ENCODE measurements at places on chromosomes 11 and 22. TPM values are rescaled to one million over a fixed set of nuclear protein-coding genes. Genes with fewer than 3 reads are reported as not detected.

DNA sequence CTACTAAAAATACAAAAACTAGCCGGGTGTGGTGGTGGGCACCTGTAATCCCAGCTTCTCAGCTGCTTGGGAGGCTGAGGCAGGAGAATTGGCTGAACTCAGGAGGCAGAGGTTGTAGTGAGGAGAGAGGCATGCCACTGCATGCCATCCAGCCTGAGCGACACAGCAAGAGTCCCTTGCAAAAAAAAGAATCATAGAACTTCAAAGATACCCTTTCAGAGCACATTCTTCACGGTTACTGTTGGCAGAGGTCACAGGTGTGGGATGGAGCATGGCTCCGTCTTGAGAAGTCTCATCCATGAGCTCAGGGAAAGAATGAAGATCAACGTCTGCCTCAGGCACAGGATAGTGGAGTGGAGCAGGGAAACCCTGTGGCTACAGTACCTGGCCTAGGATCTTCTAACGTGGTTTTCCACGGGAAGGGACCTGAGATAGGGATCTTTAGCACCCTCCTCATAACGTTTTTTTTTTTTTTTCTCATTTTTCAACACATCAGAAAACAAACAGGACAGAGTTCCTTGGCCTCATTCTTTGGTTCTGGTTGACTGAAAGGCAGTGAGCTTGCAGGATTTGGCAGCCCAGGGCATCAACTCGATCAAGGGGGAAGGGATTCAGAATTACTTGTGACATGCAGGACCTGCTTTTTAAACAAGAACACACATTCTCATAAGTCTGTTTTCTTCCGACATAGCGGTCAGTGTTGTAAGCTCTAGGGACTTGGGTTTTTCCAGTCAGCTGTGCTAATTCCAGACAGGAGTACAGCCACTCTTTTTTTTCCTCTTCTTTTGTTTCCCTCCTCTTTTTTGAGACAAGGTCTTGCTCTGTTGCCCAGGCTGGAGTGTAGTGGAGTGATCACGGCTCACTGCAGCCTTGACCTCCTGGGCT is 22.8 kb downstream of the F2 start:
- DNase-seq = no peak

DNA sequence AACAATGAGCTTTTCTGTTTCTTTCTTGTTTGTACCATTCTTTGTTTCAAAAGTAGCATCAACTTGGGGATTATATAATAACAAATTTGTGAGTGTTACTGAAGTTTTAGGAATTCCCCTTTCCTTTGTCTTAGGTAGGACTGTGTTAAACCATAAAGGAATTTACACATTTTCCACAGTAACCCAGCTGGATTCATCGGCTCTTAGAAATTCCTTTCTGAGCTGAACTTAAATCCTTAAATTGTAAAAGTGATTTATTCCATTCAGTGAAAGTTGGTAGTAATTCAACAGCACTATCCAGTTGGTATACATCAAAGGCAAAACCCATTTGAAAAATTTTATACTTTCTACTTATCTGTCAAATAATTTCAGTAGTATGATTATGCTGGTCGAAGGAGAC is 11.8 kb downstream of the EMSY start:
- no peak for DNase-seq

KRTAP5-10 gene
- total RNA-seq = not detected

- DNase-seq = no peak
Observed at GRCh38 chr11:60561254-60561653, 46.1 kb downstream of the MS4A13 start.

DNA sequence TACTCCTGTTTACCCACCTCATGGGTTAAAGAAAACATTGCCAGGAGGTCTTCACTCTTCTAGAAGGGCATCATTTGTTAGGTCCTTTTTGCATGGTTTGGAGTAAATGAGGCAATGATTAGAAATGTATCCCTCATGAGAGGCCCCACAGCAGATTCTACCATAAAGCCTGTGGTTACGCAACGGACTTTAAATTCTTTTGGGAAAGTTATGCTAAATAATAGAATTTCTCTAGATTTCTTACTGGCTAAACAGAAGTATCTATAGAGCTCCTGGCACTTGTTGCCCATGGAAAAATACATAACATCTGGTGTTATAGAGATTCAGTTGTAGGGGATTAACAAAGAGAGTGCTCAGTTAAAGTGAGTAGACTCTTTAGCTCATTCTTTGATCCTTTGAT is 15.1 kb upstream of the ATXN10 start:
- no peak for DNase-seq

DNA sequence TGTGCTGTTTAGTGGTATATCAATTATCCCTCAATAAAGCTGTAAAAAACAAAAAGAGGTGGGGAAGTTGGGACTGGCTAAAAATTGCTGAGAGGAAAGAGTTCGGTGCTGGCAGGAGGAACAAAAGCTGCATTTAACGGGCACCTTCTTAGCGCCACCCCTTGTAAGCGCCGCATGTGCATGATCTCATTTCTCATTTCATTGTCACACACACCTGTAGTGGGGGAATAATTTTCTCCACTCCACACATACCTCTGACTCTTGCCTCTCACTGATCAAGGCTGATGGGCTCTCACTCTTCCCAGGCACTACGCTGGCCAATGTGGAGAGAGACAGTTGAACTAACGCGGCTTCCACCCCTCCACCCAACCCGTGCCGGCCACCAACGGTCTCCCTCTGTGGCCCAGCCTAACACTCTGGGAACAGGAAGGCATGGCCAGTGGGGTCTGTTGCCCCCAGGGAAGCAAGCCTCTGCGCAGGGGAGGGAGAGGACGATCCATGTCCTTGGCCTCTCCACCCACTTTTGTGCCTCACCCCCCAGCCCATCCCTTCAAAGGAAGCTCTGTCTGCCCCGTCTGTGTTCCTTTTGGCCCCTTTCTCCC is 186.7 kb upstream of the SYT13 start:
- no peak for DNase-seq

- peak; percentile 44 for DNase-seq
Observed at GRCh38 chr11:132158091-132158490, 787.7 kb downstream of the NTM start.

DNA sequence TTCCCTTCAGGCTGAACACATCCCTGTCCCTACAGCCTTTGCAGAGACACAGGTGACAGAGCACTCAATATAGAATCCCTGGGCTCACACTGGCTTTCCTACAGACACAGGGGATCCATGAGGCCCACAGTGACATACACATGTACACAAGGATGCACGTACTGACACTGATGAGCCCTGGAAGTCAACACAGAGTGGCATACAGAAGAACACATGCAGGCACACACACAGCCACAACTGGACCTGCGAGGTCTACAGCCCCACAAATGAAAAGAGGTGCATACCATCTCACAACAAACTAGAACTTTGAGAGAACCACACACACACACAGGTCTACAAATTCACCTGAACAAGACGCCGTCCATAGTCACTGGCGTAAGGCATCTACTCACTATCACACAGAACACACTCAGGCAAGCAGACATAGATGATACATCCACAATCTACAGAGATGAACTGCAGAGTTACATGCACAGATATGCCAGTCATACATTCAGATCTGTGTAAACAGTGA is 3.5 kb upstream of the ZNF74 start:
- no peak for DNase-seq

DNA sequence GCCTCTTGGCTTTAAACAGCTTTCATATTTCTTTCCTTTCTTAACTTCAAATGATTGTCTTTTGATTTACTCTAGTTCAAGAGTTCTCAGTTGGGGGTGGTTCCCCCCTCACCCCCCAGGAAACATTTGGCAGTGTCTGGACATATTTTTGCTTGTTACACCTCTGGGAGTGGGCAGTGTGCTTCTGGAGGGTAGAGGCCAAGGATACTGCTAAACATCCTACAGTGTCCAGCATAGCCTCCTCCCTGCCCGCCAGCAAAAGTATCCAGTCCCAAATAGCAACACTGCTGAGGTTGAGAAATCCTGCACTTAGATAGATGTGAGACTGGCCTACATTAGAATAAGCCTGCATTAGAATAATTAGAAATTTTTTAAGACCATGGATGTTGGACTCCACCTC is 3.2 kb downstream of the PPP6R3 start:
- DNase-seq = no peak

OR8G1 gene
- total RNA-seq = not detected

DNA sequence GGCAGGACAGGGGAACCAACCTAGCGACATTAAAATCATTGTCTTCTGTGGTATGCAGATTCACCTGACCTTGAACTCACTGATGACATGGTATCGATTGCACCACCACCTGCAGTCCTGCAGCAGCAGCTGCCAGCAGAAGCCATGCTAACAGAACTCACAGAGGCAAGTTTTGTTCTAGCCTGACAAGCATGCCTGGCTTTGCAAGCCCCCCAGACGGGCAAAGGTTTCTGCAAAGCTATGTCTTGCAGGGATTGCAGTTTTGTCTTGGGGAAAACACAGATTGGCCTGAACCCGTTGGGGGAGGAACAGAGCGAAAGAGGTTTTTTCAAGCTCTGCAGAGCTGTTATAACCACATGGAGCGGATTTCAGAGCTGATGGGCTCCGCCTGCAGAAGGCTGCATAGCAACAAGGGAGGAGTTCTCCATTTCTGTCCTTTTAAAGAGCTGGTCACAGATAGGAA is 221.0 kb downstream of the HIPK3 start:
- DNase-seq = no peak

HPS4 gene
- total RNA-seq = 20.0 TPM

DNA sequence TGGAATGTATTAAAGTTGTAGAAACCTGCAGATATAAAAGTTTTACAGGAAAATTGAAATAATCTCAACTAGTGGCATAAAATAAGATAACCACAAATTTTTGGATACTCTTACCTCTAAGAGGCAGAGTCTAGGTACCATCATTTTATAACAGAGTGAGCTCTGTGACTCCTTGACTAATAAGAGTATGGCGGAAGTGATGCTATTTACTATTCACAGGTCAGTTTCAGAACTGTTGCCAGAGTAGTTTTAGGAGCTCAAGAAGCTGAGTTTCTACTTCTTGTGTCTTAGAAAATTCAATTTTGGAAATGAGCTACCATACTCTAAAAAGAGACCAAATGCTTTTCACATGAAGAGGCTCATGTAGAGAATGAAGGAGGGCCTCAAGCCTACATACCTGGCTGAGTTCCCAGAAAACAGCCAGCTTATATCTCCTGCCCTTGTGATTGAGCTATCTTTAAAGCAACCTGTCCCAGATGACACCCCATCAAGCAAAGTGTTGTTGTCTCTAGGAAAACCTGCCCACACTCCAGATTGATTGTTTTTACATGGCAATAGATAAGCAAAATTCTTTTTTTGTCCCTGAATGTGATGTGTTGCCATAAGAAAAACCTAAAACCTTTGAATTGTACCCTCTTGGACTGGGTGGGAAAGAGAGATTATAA is 712.8 kb upstream of the CNTN5 start:
- no peak for DNase-seq

DNA sequence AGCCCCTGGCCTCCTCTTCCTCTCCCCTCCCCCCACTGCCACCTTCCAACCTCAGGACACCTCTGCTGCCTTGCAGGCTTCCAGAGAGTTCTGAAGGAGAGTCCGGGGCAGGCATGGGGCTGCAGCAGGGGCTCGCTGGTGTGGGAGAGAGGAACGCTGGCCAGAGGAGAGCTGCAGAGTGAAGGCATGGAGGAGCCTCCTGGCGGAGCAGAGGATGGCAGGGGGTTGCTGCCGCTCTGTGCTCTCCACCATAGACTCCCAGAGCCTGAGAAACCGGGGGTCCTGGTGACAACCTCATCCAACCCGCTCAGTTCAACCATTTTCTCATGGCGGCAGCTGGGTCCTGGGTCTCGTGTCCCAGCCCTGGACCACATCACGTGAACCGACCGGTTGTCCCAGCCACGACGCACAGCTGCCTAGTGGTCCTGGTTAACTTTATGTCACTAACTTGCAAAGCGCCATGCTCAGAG is 17.5 kb downstream of the MRGPRG start:
- no peak for DNase-seq

NKAPD1 gene
- 22.0 TPM for total RNA-seq

PPP1CA gene
- 318 TPM for total RNA-seq

DNA sequence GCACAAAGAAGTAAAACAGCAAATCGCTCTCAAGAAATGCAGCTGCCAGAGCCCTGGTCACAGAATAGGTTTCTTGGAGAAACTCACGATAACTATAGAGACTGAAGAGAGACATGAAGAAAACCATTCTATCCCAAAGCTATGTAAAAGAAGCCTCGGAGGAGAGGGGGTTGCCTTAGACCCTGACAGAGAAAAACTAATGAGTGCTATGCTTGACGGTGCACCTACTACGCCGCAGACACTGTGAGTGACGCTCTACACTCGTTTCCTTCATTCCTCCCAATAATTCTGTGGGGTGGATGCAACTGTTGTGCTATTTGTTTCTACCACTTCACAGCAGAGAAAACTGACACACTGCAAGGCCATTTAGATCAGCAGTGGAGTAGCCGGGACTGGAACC is 121.8 kb downstream of the ETS1 start:
- DNase-seq = no peak

PGA5 gene
- total RNA-seq = not detected

DNA sequence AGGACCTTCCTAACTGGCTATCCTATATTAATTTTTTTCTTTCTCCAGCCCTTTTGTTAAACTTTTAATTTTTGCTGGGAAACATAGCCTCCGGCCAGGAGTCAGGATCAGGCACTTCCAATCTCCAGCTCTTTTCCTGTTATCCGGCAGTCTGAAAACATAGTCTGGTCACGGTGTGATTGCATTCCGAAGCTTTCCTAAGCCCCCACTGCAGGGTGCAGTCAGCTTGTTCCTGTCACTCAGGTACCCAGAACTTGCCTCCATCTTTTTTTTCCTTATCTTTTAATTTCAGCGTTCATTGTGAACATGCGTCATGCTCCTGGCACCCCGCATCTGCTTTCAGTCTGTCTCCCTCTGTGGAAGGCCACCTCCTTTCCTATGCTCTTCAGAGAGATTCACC is 59.4 kb downstream of the GRK3 start:
- no peak for DNase-seq

CDC42EP1 gene
- total RNA-seq = 22.6 TPM

DNA sequence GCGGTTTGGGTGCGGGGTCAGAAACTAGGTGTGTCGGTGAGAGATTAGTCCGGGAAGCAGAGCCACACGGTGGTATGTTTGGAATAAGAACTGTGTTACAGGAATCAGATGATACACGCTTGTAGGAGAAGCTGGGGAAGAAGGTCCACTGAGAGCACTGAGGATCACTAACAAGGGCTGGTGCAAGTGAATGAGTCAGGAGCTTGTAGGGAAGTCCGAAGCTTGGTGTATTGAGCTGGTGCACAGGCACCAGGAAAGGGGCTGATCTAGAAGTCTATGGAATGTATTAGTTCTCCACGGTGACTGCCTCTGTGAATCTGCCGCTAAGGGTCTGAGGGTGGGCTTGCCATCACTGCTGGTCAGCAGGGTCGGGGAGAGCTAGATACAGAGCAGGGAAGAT is 18.8 kb upstream of the GRK3 start:
- no peak for DNase-seq
